HS-27A (cell line): ENCODE measurements at places on chromosomes 1 and 21.

- no peak for DNase-seq
Measured at GRCh38 chr1:245952383-245953026, 554.6 kb downstream of the SMYD3 start.

DNA sequence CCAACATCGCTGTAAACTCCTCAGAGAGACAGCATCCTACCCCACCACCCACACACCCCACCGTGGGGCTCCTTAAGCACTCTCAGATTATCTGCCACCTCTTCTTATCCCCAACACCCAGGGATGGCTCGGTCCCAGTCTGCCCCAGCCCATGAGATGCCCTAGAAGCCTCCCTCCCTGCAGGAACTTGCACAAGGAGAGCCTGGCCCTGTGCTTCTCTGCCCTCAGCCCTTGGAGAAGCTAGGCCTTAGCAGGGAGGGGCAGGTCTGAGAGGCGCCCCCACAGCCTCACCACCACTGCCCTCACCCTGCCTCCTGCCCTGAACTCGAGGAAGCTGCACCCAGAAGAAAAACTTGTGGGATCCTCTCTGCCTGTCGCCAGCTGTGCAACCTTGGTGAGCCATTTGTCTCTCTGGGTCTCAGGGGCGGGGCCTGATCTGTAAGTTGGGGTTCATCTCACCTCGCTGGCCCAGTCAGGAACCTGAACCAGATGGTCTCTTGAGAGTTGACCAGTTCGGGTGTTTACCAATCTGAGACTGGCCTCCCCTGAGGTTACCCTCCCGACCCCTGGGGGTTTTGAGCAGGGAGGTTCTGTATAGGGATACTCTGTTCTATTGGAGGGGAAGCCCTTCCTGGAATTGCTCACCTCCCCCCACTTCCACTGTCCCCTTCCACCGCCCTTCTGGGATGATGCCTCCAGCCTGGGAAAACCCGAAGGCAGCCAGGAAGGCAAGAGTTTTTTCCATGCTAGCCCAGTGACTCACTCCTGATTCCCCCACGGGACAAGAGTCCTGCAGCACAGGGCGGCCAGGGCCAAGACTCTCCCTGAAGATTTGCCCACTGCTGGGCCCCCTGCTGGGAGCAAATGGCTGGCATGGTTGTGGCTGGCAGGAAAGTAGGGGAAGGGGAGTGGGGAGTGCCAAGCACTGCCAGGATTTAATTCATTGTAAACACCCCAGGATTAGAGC is at the start of gene S100A3:
Gene S100A3 (minus strand): TSS at position 537 of the 967 bp plus-strand sequence. CDS start 773 bp downstream, outside the sequence.
- DNase-seq: peak; percentile 81

GRCh38 chr1:85495556-85495955 is 30.6 kb upstream of the DDAH1 start:
- peak; percentile 95 for DNase-seq

GRCh38 chr1:193322211-193322610 is 135.8 kb upstream of the B3GALT2 start:
- DNase-seq: peak; percentile 81

DNA sequence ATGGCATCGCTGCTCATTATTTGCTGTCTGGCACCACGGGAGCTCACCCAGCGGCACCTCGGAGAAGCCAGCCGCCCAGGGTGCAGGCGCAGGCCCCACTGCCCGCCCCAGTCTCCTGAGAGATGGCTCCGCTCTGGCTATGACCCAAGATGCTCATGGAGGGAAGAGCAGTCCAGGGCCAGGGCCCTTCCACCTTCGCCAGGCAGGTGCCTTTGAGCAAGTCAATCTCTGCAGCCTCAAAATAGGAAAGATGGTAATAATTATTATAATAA is 437.3 kb downstream of the KIF26B start:
- no peak for DNase-seq

DNA sequence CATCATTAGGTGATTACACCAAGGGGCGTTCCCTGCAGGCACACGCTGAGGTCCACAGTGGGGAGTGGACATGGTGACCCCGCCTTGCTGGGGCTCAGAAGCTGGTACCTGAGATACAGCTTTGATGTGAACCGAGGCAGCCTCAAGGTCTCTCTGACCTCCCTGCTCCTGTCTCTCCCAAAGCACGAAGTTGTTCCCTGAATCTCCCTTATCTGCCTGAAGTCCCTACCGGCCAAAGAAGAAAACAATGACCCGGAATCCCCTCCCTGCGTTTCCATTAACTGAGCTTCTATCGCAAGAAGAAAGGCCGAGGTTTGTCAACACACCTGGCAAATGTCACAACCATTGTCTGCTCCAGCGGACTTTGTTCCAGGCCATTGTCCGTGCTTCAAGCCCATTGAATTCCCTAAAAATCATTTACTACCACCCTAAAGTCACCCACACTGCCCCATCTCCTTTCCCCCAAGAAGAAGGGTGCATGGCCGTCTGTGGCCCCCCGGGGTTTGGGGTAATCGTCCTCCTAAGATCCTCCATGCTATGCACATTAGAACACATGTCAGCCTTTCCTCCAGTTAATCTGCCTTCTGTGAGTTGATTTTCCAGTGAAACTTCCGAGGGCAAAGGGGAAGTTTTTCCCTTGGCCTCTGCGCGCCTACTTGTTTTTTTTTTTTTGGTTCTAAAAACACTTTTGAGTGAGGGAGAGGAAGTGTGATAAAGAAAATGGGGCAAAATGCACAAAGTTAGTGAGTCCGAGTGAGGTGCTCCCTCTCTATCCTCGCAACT is 48.1 kb upstream of the COL18A1 start:
- DNase-seq: no peak

GRCh38 chr1:240497908-240498307 is 114.0 kb downstream of the GREM2 start:
- no peak for DNase-seq

DNA sequence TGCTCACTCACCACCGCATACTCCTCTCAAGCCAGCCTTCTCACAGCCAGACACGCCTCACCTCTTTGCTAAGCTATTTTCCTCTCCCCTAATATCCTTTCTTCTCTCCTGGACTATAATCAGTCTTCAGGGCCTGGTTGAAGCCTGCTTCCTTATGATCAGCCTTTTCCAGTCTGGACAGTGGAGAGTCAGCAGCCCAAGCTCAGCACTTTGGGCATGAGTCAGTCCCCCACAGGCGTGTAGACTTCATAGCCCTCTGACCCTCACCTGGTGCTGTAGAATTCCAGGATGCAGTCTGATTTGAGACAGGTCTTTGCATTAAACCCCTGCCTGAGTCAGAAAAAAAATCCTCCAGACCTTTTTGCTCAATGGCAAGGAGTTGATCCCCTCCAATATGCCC is 2.5 kb downstream of the HPCAL4 start:
- DNase-seq: no peak

- no peak for DNase-seq
Measured at GRCh38 chr1:11980676-11980972, 380 bp downstream of the MFN2 start.

- no peak for DNase-seq
Measured at GRCh38 chr1:194042736-194043135, 856.3 kb upstream of the B3GALT2 start.

- DNase-seq: no peak
Measured at GRCh38 chr1:219958875-219959417, 30.6 kb upstream of the SLC30A10 start.

DNA sequence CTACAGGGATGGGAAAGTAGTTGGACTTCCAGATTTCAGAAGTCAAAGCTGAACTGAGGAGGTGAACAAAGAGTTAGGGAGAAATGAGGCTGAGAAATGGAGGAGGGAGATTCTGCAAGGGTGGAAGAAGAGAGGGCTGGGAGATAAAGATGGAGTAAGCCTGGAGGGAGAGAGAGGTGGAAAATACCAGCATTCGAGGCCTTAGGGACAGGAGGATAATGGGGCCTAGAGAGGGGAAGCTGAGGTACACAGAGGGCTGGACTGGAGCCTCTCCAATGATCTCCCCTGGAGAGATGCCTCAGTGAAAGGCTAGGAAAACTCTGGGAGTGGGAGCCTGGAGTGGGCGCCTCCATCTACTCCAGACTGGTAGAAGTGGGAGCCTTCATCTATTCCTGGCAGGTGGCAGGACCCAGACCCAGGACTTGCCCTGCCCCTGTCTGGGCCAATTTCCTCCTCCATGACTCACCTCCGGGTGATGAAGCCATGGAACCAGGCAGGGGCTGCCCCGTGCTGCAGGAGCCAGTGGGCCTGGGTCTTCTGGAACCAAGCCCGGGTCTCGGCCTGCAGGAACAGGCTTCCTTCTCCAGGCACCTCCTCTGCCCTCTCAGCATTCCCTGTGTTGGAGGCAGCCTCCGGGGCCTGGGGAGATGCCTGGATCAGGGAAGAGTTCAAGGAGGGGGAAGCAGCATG is 1.9 kb downstream of the SH2D2A start:
- DNase-seq: no peak

DNA sequence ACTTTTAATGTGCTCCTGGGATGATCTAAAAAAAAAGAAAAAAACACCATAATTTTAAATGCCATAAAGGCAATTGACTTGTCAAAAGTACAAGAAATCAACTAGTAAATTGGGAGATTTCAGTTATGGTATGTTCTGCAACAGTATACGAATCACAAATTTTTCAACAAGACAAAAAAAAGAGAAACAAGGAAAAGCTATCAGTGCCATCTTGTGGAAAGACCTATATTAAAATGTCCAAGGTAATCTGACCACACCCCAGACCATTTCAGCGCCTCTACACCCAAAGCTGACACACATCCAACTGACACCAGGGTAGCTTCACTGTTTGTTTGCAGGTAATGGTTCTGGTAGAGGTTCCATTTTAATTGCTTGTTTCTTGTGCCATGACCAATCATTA is 5.0 kb upstream of the DUSP23 start:
- DNase-seq: no peak

DNA sequence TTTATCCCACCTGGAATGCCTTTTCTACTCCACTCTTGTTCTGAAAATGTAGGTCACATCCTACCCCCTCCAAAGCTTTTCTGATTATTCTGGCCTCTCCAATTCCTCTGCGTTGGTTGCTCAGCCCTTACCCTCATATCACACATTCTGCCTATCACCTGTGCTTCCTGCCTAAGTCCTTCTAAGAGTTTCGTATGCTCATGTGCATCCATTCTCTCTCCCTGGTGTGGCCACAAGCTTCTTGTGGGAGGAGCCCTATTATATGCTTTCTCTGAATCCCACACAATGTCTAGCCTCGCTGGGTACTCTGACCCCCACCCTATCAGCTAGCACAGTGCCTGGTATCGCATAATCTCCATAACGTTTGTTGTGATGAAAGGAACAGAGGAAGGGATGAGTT is 54.2 kb downstream of the CD58 start:
- DNase-seq: no peak

GRCh38 chr1:14887764-14888350 is 265.7 kb upstream of the TMEM51 start:
- DNase-seq: no peak

- DNase-seq: no peak
Measured at GRCh38 chr1:12152113-12152891, 14.5 kb upstream of the TNFRSF1B start.

DNA sequence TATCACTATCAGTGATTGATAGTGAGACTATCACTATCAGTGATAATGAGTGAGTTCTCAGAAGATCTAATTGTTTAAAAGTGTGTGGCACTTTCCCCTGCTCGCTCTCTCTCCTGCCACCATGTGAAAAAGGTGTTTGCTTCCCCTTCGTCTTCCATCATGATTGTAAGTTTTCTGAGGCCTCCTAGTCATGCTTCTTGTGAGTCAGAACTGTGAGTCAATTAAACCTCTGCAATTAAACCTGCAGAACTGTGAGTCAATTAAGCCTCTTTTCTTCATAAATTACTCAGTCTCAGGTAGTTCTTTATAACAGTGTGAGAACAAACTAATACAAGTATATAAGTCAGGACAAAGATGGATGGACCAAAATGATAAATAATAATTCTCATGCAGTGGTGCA is 7.0 kb upstream of the IL23R start:
- DNase-seq: no peak

- DNase-seq: no peak
Measured at GRCh38 chr1:87335175-87335884, 6.7 kb downstream of the LMO4 start.

GRCh38 chr21:15071009-15071408 is 6.2 kb upstream of the NRIP1 start:
- DNase-seq: no peak

GRCh38 chr1:116486424-116486823 is 84.4 kb downstream of the CD58 start:
- peak; percentile 79 for DNase-seq

DNA sequence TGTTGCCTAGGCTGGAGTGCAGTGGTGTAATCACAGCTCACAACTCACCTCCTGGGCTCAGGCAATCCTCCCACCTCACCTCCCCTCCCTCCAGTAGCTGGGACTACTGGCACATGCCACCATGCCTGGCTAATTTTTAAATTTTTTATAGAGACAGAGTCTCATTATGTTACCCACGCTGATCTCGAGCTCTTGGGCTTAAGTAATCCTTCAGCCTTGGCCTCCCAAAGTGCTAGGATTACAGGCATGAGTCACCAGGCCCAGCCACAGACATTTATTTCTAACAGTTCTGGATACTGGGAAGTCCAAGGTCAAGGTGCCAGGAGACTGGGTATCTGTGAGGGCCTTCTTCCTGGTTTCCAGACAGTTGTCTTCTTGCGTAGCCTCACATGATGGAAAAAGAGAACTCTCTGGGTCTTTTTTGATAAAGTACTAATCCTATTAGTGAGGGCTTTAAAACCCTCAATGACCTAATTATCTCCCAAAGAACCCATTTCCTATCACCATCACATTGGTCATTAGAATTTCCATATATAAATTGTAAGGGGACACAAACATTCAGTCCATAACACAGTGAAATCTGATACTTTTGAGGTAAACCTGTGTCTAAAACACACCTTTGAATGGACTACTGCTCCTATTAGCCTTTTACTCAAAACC is 67.9 kb downstream of the PHACTR4 start:
- DNase-seq: peak; percentile 81

GRCh38 chr1:228185641-228185965 is 20.0 kb downstream of the IBA57 start:
- DNase-seq: no peak

DNA sequence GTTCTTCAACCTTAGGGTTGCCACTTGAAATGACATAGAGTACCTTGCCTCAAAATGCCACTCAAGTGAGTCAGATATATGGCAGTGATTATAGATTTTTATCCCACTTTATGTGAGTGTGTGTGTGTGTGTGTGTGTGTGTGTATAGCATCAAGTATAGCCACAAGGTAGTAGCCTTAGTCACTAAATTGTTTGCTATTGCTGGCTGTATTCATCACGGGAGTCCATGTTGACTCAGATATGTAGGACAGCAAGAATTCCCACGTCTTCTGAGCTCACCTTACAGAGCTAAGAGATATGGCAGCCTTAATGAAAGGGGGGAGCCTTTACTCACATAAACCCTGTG is 9.3 kb downstream of the ETS2 start:
- no peak for DNase-seq

DNA sequence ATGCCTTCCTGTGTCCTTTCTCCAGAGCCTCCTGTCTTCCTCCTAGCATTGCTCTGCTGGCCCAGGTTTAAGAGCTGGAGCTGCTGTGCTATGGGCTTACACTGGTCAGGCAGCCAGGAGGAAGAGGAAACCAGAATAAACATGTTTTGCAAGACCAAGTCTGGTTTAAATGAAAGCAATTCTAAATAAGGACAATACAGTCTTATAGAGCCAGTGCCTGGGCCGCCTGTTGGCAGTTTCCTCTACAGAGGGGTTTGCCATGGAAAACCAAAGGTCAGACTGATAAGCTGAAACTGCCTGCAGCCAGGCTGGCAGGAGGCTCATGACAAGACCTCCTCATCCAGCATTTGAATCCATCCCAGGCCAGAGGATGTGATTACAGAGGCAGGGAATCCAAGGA is 92.9 kb upstream of the FGGY start:
- no peak for DNase-seq
